ENCODE measurements at places on chromosomes 5 and 9. TPM values are rescaled to one million over a fixed set of nuclear protein-coding genes. Genes with fewer than 3 reads are reported as not detected.

FAM221B gene
- not detected for total RNA-seq

LAMC3 gene
- 9.9 TPM for total RNA-seq

PCDHB2 gene
- 8.3 TPM for total RNA-seq

DRD1 gene
- total RNA-seq = 6.8 TPM

MEIKIN gene
- total RNA-seq = 0.55 TPM

RALGPS1 gene
- 35.3 TPM for total RNA-seq

HIGD2A gene
- 45.9 TPM for total RNA-seq

FREM1 gene
- total RNA-seq = 20.4 TPM

IL5 gene
- total RNA-seq = not detected

FIBCD1 gene
- 10.2 TPM for total RNA-seq

PRDM9 gene
- not detected for total RNA-seq

GPBP1 gene
- total RNA-seq = 182 TPM

ORM2 gene
- not detected for total RNA-seq

SH3GLB2 gene
- 52.7 TPM for total RNA-seq

GRK6 gene
- 22.2 TPM for total RNA-seq

IL9 gene
- total RNA-seq = not detected

SV2C gene
- 3.1 TPM for total RNA-seq

SLC23A1 gene
- not detected for total RNA-seq

SH2D3C gene
- 10.7 TPM for total RNA-seq

MRPS2 gene
- total RNA-seq = 20.0 TPM

All from camera-type eye (tissue), 1 donor.